ENCODE measurements at places on chromosomes 4 and X.

GRCh38 chr4:13484749-13485221 lies 645 bp upstream of the RAB28 start:
- no peak for DNase-seq

GRCh38 chr4:3413675-3414420 lies 27.9 kb upstream of the HGFAC start:
- DNase-seq = peak; percentile 42

DNA sequence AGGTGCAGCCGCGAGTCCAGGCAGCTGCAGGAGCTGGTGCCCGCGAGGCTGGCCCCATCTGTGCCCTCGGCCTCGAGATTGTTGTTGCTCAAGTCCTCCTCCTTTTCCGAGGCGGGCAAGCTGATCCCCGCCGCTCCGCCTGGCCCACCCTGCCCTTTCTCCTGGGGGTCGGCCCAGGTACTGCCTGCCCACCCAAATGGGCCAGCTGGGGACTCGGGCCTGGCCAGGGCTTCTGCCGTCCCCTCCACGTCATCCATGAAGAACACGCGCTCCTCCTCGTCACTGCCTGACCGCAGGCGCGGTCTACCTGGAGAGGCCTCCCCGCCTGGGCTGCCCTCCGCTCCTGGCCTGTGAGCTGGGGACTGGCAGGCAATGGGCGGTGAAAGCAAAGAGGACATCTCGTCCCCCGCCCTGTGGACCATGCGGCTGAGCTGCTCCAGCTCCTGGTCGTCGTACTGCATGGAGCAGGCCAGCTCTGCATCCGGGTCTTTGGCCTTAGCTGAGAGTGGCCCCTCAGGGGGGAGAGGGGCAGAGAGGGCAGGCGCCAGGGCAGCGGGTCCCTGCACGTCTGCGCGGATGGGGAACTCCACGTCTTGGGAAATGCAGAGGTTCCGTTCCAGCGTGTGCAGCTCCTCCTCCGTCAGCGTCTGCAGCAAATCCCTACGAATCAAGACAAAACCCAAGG lies 43.1 kb upstream of the MXD4 start:
- no peak for DNase-seq

- DNase-seq = no peak
Observed at GRCh38 chrX:27903960-27904359, 77.3 kb downstream of the DCAF8L1 start.

GRCh38 chr4:144463896-144464295 lies 182.1 kb upstream of the HHIP start:
- DNase-seq = no peak
